ENCODE measurements at places on chromosomes 1 and 21. TPM values are rescaled to one million over a fixed set of nuclear protein-coding genes. Genes with fewer than 3 reads are reported as not detected.

PTPRF gene
- total RNA-seq, result 25.8 TPM

DENND4B gene
- 1.8 TPM for total RNA-seq

TMPRSS15 gene
- not detected for total RNA-seq

HOOK1 gene
- not detected for total RNA-seq

CFHR3 gene
- not detected for total RNA-seq

PCBP3 gene
- 2.5 TPM for total RNA-seq

FGGY gene
- 14.0 TPM for total RNA-seq

BRINP2 gene
- total RNA-seq, result not detected

C1orf56 gene
- total RNA-seq, result 0.54 TPM

EXTL1 gene
- total RNA-seq, result 0.90 TPM

SH3BGR gene
- total RNA-seq, result 1.6 TPM

KCNJ15 gene
- under 0.01 TPM for total RNA-seq

C21orf58 gene
- 2.7 TPM for total RNA-seq

GSTM1 gene
- total RNA-seq, result not detected

PIGR gene
- total RNA-seq, result not detected

OR2L5 gene
- total RNA-seq, result not detected

NDUFS2 gene
- total RNA-seq, result 122 TPM

AMPD1 gene
- total RNA-seq, result not detected

FCRL2 gene
- total RNA-seq, result not detected

DCDC2B gene
- not detected for total RNA-seq

MFAP2 gene
- 2.5 TPM for total RNA-seq

KRTAP7-1 gene
- not detected for total RNA-seq

PPFIA4 gene
- total RNA-seq, result 5.4 TPM

SLC5A9 gene
- not detected for total RNA-seq

TMEM9 gene
- total RNA-seq, result 76.7 TPM

All from IMR-90 (cell line).